GOT3 (cell line): ENCODE measurements at places on chromosomes 13 and 19.

DNA sequence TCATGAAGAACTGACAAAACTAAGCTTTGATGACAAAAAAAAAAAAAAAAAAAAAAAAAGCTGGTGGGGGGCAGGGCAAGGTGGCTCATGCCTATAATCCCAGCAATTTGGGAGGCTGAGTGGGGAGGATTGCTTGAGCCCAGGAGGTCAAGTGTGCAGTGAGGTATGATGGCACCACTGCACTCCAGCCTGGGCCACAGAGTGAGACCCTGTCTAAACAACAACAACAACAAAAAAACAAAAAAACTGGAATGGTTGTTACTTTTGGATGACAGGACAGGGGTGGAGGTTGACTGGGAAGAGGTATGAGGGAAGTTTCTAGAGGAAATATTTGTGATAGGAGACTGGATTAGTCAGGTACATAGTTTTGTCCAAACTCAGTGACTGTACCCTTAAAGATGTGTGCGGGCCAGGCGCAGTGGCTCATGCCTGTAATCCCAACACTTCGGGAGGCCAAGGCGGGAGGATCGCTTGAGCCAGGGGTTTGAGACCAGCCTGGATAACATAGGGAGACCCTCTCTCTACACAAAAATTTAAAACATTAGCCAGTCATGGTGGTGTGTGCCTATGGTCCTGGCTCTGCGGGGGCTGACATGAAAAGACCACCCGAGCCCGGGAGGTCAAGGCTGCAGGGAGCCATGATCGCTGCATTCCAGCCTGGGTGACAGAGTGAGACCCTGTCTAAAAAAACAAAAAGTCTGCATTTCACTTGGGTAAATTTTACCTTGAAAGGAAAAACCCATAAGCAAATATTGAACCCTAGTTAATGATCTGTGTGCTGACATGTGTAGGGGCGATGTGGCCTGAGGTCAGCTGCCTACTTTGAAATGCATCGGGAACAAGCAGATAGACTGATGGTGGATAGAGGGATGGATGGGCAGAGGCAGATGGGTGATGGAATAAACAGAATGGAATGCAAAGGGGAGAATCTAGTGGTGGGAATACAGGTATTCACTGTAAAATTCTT is 37.0 kb downstream of the CERS4 start:
- no peak for DNase-seq

GRCh38 chr13:100300243-100300642 is 211.3 kb downstream of the PCCA start:
- no peak for DNase-seq

GRCh38 chr13:80036845-80037504 is 304.0 kb downstream of the SPRY2 start:
- DNase-seq = no peak

DNA sequence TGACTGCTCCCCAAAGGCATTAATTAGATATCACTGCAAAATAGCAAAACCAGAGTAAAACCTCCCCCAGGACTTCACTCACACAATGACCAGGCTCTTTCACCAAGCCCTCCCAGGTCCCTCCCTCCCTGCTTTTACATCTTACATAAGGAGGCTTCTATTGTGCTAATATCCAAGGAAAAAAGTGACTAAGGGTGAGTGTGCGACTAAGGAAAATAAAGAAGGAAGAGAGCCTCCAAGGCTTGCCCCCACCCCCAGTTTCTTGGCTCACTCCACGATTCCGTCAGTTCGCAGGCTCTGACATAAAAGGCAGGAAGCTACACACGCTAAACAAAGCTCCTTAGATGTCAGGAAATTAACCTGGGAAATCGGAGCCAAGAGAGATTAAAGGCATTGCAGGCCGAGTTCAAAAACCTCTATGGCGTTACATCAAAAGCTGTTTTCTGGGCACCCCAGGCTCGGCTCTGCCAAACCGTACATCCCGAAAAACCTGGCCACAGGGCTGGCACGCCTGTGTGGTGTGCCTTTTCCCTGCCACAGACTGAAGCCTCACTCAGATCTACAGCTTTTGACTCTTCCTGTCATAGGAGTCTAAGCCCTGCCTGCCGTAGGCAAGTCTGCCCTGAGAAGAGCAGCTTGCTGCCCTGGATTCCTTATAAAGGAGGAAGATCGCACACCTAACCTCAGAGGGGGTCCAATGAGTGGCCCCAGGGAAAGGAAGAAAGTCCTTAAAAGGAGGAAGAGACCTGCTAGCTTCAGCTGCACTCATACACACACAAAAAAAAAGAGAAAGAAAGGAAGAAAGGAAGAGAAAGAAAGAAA is 67.0 kb upstream of the SERP2 start:
- DNase-seq = peak; percentile 31

GRCh38 chr19:34661357-34661756 is 15.6 kb downstream of the SCGB2B2 start:
- no peak for DNase-seq

GRCh38 chr13:113144255-113144629 is 14.2 kb upstream of the PROZ start:
- DNase-seq = no peak

- DNase-seq = no peak
These were observed at the start of gene PLVAP for GRCh38 chr19:17376935-17377600. TSS of gene PLVAP (minus strand) at chr19:17377342. CDS start at chr19:17377288, 54 bp downstream.

DNA sequence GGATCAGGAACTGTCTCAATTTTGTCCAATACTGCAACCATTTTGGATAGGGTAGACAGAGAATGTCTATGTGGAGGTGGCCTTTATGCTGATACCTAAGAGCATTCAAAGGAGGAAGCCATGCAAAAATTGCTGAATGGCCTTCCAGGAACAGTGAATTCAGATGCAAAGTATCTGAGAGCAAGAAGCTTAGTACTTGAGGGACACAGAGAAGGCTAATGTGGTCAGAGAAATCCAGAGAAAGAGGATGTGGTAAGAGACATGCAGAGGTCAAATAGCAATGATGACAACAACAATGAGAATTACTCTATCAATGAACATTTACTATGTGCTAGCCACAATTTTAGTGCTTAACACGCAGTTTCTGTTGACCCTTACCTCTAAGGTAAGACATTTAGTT is 785.6 kb upstream of the KLHL1 start:
- no peak for DNase-seq

DNA sequence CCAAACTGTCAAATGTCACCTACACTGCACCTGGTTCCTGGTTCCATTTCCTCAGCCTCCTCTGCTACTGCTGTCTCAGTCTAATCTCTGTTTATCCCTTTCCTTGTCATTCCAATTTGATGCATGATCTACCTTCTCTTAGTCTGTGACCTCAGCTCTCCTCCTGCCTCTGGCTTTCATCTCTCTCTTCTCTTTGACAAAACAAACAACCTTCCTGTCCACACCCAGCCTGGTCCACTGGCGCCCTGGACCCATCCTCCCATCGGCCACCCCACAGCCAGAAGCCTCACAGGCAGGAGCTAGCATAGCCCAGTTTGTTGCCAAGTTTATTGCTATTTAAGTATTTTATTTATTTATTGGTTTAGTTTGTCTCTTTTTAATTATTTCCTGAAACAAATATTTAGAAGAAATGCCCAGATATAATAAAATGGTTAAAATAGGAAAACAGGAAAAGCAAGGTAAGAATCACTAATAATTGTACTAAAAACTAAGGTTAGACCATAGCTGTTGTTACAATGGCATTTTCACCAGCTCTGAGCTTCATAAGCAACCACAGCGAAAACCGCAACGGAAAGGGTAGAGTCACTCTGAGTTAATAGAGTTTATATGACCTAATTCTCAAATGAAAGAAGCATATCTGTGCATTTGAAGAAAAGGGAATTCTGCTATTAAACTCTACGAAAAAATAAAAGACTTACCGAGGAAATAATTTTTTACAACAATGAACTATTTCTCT is 68.6 kb downstream of the EFNB2 start:
- no peak for DNase-seq

GRCh38 chr13:46593398-46593797 is 40.4 kb downstream of the LRCH1 start:
- no peak for DNase-seq

DNA sequence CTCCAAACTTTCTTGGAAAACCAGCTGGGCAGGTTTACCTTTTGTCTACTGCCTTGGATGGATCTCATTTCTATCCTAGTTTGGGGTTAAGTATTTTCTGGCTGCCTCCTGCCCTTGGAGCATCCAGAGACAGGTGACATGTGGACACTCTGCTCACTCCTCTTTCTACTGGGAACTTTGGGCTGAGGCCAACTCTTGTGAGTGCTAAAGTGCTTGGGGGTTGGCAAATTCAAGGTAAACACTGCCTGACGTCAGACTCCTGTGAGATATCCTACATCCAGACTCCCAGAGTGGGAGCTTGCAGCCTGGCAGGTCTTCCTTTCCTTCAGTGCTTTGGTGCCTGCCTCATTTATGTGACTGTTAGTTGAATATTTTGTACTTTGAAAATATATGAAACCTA is 388.1 kb downstream of the KCNRG start:
- no peak for DNase-seq

- no peak for DNase-seq
These were observed 1.9 kb upstream of the FOXO1 start for GRCh38 chr13:40668335-40668734.

- no peak for DNase-seq
These were observed 12.8 kb downstream of the SCGB2B2 start for GRCh38 chr19:34664168-34664567.

GRCh38 chr19:1181606-1182005 is 7.5 kb upstream of the SBNO2 start:
- DNase-seq = no peak

DNA sequence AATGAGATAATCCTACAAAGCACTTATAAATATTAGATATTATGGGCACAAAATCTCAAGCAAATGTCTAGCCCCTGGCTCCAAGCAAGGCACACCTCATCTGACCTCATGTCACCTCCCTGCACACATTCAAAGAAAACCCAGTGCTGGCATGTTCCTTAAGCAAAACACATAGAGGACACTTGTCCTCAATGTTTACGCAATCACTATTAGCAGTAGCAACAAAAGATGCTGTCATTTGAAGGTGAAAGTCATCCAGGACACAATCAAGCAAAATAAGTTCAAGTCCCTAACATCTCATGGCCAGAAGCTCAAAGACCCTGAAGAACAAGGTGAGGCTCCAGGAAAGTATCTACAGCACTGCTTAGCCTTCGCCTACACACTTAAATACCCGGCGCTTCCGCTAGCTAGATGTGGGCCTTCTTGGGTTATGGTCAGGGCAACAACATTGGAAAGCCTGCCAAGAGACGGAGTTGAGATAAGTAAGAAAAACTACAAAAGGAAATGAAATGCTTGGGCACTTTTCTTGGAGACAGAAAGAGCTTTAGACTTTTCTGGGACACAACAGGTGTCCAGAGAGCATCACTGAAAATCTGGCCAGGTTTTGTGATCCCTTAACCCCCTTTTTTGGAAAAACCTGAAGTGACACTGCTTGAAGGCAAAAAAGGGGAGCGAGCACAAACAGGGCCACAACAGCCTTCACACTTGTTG is 85.7 kb downstream of the FOXO1 start:
- no peak for DNase-seq

GRCh38 chr13:94878602-94879165 is 166.3 kb upstream of the SOX21 start:
- no peak for DNase-seq

GRCh38 chr13:65342541-65343337 is 1887.4 kb downstream of the PCDH9 start:
- DNase-seq = no peak

GRCh38 chr13:113567681-113568080 is 16.9 kb upstream of the TFDP1 start:
- no peak for DNase-seq

DNA sequence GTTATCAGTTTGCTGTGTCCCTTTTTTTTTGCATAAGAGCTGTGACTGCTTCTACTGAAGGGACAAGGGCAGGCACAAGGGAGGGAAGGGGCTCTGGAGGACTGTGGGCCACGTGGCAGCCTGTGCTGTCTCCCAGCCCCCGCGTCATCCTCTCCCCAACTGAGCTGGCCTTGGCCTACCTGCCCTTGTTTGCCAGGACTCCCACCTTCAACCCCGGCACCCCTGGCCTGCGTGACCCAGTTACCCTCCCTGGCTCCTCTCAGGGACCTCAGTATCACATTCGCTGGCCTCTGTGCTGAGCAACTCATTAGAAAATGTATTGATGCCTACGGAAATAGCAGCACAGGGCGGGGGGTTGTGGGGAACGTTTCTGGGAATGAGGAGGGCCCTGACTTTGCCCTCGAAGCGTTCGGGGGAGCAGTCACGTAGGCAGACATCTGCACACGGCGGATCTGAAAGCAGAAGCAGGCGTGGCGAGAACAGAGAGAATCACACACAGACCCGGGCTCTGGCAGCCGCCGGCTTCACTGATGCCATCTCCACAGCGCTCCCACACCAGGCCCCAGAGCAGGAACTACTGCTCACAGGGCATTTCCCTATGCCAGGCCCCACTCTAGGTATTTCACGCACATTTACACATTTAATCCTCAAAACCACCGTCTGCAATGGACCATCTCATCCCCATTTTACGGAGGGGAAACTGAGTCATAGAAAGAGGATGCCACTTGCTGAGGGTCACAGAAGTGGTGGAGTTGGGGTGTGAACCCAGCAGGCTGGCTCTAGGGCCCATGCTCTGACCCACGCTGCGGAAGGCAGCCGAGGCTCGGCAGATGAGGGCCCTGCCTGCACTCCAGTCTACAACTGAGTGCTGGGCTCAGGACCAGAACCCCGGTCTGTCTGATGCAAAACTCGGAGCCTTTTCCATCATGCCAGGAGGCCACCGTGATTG is 5.7 kb upstream of the ATF5 start:
- no peak for DNase-seq

DNA sequence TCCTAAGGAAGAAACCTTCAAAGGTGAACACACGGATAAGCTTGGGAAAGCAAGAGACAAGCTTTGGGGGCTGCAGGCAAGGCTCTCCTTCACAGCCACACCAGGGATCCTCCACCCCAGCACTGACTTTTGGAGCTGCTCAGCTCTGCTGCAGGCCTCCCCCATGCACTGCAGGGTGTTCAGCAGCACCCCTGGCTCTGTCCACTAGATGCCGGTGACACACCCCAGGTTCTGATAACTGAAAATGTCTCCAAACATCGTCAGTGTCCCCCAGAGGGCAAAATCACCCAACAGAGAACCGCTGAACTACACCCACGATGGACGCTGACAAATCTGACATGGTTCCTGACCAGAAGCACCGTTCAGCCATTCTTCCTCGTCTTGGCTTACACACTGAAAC is 90.5 kb downstream of the STK24 start:
- no peak for DNase-seq

GRCh38 chr13:97107815-97108529 is 113.7 kb upstream of the OXGR1 start:
- no peak for DNase-seq

- no peak for DNase-seq
These were observed 201.0 kb upstream of the RXFP2 start for GRCh38 chr13:31538067-31539042.

DNA sequence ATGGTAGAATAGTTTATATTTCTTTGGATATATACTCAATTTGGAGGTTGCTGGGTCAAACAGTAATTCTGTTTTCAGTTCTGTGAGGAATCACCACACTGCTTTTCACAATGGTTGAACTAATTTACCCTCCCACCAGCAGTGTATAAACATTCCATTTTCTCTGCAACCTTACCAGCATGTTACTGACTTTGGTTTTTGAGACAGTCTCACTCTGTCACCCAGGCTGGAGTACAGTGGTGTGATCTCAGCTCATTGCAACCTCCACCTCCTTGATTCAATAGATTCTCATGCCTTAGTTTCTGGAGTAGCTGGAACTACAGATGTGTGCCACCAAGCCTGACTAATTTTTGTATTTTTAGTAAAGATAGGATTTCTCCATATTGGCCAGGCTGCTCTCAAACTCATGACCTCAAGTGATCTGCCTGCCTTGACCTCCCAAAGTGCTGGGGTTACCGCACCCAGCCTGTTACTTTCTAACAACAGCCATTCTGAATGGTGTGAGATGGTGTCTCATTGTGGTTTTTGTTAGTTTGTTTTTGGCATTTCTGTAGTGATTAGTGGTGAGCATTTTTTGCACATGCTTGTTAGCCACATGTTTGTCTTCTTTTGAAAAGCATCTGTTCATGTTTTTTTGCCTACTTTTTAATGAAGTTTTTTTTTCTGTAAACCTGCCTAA is 12.5 kb downstream of the ZNF714 start:
- DNase-seq = no peak
